ENCODE measurements at places on chromosomes 5 and 9.

GRCh38 chr9:114461468-114461867 lies 43.8 kb downstream of the WHRN start:
- DNase-seq, result no peak

DNA sequence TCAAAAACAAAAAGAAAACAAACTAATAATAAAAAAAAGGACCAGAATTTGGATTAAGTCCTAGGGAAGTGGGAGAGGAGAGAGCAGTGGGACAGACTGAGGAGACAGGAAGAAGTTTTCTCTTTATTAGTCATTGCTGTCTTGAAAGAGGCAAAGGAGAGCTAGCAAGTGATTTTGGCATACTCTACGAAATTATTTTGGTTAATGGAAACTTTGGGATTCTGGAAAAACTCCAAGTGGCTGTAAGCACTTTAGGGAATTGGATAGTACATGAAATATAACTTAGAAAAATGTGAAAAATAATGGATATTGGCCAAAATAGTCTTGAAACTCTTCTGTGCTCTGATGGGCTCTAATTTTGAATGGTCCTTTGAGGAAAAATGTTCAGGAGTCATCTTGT lies 1641.8 kb upstream of the WWC1 start:
- no peak for DNase-seq

- no peak for DNase-seq
Measured at GRCh38 chr9:29659014-29659413, 2085.7 kb upstream of the C9orf72 start.

DNA sequence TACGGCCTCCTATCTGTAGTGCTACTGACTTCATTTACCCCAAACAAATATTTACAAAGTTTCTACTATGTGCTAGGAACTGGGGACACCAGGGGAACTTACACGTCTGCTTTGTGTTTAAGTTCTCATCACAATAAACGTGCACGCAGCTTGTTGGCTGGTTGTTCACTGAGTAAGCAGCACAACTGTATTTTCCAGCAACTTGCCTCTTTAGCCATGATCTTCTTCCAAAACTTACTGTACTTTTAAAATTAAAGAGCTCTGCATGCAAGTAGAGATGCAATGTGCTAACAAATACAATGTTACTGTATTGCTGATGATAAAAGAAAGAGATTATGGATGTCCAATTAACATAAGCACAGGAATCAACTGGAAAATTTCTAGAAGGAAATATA lies 62.8 kb downstream of the RAPGEF1 start:
- no peak for DNase-seq

DNA sequence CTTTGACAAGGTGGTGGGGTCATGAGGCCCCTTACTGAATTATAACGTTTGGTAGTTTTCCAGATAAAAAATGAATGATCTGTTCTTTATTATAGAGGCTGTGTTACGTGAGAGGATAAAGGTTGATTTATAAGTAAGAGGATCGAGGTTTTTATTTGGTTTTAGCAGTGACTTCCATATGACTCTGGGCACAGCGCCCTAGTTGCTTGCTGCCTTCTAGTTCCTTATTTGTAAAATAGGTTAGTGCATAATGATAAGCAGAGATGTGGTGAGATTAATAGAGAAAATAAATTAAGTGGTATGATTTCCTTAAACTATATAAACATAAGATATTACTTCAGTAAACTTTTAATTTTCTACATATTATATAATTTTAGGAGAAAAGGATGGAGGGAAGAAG lies 29.8 kb downstream of the MRRF start:
- no peak for DNase-seq

- DNase-seq, result no peak
Measured at GRCh38 chr5:57334475-57334874, 148.1 kb downstream of the ACTBL2 start.

DNA sequence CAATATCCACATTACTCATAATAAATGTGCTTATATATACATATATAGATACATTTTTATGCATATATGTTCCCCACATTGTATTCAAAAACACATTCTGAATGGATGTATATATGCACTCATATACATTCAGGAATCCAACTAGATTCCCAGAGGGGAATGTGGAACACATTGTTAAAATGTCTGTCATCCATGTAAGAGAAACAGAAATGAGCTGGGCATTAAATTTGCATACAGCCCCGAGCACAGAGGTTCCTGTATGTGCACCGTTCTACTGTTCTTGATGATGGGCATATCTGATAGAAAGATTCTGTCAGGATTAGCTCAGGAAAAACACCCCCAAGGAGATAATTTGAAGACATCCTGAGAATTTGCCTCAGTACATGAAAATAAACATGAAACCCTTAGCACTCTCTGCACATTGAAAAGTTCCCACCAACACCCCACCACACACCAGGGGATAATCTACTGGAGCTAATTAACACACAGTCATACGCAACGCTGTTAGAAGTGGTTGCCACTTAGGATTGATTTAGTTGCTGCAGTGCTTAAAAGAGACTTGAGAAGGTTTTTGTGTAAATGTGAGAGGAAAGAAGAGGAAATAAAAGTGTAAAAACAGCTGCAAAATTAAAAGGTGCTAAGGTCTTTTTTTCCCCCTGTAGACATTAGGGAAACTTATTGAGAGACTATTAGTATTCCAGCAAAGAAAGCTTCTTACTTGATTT lies 223.3 kb downstream of the SLF1 start:
- DNase-seq, result no peak

- DNase-seq, result no peak
Measured at GRCh38 chr5:36724467-36725332, 118.3 kb downstream of the SLC1A3 start.

DNA sequence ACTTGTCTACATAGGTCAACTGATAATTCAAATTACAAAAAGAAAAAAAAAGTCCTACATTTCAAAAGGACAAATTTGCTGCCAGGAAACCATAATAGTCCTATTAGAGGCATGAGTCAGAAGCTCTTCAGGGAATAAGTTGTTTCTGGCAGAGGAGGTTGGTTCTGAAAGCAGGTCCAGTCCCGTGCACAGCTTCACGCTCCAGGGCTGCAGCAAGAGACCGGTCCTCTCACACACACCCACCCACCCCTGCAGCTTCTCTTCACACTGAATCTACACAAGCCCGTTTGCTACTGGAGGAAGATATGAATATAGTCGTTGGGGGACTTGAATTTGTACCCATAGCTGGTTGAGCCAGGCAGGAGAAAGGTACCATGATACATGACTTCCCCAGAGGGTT lies 36.9 kb upstream of the SLC1A3 start:
- DNase-seq, result no peak
